Hematopoietic multipotent progenitor cell treated with erythropoietin and hydrocortisone succinate and interleukin-3 and kit ligand, for 6 days (in vitro differentiated cells): ENCODE measurements at places on chromosomes 5 and 9.

GRCh38 chr5:15501091-15501791 lies 1.3 kb downstream of the FBXL7 start:
- DNase-seq: no peak

- DNase-seq: no peak
These were observed 105.5 kb downstream of the FBXL17 start for GRCh38 chr5:108276187-108277050.

- DNase-seq: no peak
These were observed 98.8 kb upstream of the NFIL3 start for GRCh38 chr9:91522481-91522880.

- no peak for DNase-seq
These were observed 33.7 kb downstream of the AP3B1 start for GRCh38 chr5:78260771-78261170.

DNA sequence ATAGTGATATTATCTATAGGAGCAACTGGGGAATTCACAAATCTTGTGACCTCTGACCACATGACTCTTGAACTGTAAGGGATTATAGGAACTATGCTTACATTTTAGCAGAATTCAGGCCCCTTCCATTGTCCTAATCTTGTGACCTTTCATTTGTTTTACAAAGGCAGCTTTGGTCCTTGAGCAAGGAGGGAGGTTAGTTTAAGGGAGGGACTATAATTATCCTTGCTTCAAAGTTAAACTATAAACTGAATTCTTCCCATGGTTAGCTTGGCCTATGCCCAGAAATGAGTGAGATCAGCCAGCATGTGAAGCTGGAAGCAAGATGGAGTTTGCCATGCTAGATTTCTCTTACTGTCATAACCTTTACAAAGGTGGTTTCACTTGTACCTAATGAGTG lies 51.2 kb downstream of the TARS1 start:
- DNase-seq: no peak

- no peak for DNase-seq
These were observed 157.8 kb upstream of the RASEF start for GRCh38 chr9:83220730-83221129.

- DNase-seq: no peak
These were observed 406.3 kb downstream of the PDE4D start for GRCh38 chr5:59487068-59487686.

DNA sequence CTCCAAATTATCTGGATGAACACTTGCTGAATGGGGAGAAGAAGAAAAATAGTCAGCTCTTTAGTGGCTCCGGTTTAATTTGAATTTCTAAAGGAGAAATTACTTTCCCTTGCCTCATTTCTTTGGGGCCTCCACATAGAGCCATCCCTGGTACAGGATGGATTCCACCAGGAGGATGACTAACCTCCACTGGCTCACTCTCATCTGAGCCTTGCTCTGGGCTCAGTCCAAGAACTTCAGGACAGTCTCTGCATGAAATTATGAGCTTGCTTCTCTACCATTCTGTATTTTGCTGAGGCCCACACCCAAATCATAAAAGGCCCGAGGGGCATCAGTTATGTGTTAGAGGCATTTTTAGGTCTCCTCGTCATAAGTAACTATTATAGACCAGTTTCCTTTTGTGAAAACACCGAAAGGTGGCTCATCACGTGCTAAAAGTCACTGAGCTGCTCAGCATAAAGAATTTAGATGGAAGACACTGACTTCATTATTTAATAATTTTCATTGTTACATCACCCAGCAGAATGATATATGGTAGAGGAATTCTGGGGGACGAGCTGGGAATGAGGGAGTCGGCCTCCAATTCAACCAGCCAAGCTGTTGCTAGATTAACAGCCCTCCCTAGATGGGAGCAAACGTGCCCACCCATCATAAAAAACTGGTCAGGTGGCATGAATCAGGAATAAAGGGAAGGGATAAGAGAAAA lies 222.1 kb downstream of the TARS1 start:
- no peak for DNase-seq

DNA sequence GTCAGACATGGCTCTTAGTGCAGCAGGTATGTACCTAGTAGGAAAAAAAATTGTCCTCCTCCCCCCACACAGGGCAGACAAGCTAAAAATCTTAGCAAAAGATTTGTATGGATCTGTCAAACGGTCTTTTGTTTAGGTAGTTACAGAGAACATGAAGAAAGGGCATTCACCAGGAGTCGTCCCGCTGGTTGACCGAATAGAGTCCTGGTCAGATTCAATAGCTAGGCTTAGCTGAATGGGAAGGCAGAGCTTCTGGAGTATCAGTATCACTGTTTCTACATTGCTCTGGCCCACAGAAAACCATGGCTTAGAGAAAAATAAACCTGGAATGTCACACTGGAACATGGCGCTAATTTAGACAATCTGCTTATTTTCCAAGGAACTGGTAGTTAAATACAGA lies 642.3 kb downstream of the PTPRD start:
- DNase-seq: no peak

- DNase-seq: peak; percentile 34
These were observed 9.3 kb upstream of the OR13F1 start for GRCh38 chr9:104494808-104495207.

GRCh38 chr9:2729721-2730120 lies 12.4 kb downstream of the KCNV2 start:
- no peak for DNase-seq

DNA sequence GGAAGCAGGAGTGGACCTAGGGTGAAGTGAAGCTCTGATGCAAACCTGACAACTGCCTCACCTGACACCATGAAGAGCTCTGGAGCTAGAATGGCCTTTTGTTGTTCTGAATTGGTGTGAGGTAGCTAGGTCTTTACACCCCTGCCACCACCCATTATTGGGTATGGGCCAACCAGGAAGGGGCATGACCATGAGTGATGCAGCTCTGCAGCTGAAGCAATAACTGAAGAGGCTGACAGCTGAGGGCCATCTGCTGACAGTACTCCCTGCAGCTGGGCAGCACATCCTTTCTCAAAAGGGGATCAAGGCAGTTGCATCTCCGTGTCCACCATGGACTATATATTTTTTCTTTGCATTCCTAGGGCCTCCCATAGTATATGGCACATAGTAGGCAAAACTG lies 87.0 kb upstream of the TLE1 start:
- no peak for DNase-seq

DNA sequence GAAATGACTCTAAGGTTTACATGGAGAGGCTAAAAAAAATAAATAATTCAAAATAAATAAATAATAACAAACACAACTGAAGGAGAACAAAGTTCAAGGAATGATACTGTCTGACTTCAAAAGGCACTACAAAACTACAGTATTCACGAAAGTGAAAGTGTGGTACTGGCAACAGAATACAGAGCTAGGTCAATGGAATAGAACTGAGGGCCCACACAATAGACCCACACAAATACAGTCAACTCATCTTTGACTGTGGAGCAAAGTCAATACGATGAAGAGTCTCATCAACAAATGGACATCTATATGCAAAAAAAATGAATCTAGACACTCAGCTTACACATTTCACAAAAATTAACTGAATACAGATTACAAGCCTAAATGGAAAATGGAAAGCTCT lies 75.3 kb downstream of the FBXW11 start:
- no peak for DNase-seq

- no peak for DNase-seq
These were observed 5.9 kb upstream of the CDH6 start for GRCh38 chr5:31187591-31187990.
